Activated T-helper 1 cell treated with anti-CD3 and anti-CD28 coated beads, Interleukin-12 subunit alpha, Interleukin-12 subunit beta, Interleukin-2, Interleukin-4 antibody, amounts not matched to agents 30 ng/mL and 10 ng/mL and 1 ng/mL, durations not matched to agents 14 hours and 24 hours and 36 hours (primary cell): ENCODE measurements at places on chromosomes 3 and 15. TPM values are rescaled to one million over a fixed set of nuclear protein-coding genes. Genes with fewer than 3 reads are reported as not detected.

The RTP3 gene
- total RNA-seq = not detected in 2 replicates

The WNT7A gene
- total RNA-seq = not detected in 2 replicates

The CIB2 gene
- 1.2 and 1.9 TPM in 2 replicates for total RNA-seq

The CDHR4 gene
- total RNA-seq = not detected in 2 replicates

The FAM240A gene
- total RNA-seq = not detected in 2 replicates

The ABTB1 gene
- total RNA-seq = 9.7 TPM in 2 replicates

The GOLGA6B gene
- total RNA-seq = not detected in 2 replicates

- DNase-seq = no peak
Measured at GRCh38 chr3:56059731-56060130, 408.5 kb downstream of the ERC2 start.

DNA sequence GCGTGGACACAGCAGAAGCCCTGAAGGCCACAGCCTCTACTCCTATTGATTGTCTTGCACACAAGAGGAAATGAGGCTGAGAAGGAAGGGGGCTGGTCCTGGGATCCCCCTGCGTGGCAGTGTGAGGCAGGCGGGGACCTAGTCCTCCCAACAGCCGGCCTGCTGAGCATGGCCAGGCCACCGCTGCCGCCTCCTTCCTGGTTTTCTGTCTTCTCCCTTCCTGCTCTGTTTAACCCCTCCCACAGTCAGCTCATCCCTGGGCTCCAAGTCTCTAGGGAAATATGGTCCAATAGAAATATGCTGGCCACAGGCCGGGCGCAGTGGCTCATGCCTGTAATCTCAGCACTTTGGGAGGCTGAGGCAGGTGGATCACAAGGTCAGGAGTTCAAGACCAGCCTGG is 42.1 kb upstream of the HES1 start:
- no peak for DNase-seq

- DNase-seq = no peak
Measured at GRCh38 chr15:63015618-63016017, 26.9 kb upstream of the TPM1 start.

DNA sequence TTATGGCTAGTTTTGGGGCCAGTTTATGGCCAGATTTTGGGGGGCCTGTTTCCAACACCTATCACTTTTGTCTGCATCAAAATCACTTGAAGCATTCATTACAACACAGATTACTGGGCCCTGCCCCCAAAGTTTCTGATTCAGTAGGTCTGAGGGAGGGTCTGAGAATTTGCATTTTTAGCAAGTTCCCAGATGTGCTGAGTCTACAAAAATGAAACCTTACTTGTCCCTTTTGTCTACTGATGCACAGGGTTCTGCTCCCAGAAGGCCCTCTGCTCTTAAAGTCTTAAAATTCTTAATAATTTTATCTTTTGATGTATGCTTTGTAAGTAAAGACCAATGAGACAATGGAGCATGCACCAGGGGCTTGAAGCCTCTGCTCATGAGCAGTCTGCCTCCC is 146.0 kb downstream of the POLQ start:
- DNase-seq = no peak

- no peak for DNase-seq
Measured at GRCh38 chr3:11618904-11619303, 24.8 kb downstream of the VGLL4 start.

GRCh38 chr15:73560501-73561117 is 72.6 kb downstream of the NPTN start:
- no peak for DNase-seq

GRCh38 chr3:129644836-129645235 is 38.4 kb upstream of the PLXND1 start:
- no peak for DNase-seq

- DNase-seq = no peak
Measured at GRCh38 chr15:41882689-41883483, 11.0 kb downstream of the SPTBN5 start.

DNA sequence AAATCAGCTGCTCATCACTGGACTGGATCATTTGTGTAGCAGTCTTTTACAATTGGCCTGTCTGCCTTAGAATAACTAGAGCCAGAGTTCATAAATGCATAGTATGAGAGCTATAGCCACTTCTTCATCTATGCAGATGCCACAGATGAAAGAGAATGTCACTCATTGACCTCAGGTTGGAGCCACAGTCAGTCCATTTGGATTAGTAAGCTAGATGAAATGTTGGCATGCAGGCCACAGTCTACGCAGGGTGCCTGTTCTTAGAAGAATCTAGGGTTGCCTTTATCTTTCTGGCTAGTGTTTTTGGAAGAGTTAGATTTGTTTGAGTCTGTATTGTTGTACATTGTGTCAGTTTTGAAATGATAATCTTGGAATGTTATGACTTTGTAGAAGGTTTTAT is 25.4 kb upstream of the EDEM1 start:
- no peak for DNase-seq

- DNase-seq = no peak
Measured at GRCh38 chr3:11655196-11655928, 11.6 kb upstream of the VGLL4 start.
